ENCODE measurements at places on chromosomes 3 and 15. TPM values are rescaled to one million over a fixed set of nuclear protein-coding genes. Genes with fewer than 3 reads are reported as not detected.

The ZBED2 gene
- 0.50 TPM for total RNA-seq

GRCh38 chr15:52733696-52734255, 54.6 kb upstream of the ATOSA start:
- no peak for DNase-seq

GRCh38 chr3:138359919-138360868, 11.8 kb downstream of the MRAS start:
- no peak for DNase-seq

- no peak for DNase-seq
Measured at GRCh38 chr15:77985931-77986480, 91.5 kb downstream of the TBC1D2B start.

GRCh38 chr3:150179330-150179729, 208.6 kb upstream of the PFN2 start:
- DNase-seq: no peak

The ROBO2 gene
- total RNA-seq: 14.3 TPM

The UBXN7 gene
- 32.4 TPM for total RNA-seq

DNA sequence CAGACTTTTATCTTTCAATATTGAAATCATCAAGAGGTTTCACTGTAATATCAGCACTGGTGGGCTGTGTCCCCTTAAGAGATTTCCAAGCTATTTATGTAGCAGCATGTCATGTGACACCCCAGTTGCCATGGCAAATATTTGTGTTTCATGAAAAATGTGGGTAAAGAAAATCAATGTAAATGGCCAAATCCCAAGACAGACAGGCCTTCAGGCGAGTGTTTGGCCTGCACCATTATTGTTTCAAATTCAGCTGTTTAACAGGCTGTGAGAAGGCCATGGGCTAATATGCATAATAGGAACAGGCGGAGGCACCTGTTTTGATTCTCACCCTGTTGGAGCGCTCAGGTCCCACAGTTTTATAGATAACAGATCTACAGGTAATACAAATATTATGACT, 104.2 kb downstream of the IQCH start:
- DNase-seq: no peak

The CYFIP1 gene
- 92.2 TPM for total RNA-seq

DNA sequence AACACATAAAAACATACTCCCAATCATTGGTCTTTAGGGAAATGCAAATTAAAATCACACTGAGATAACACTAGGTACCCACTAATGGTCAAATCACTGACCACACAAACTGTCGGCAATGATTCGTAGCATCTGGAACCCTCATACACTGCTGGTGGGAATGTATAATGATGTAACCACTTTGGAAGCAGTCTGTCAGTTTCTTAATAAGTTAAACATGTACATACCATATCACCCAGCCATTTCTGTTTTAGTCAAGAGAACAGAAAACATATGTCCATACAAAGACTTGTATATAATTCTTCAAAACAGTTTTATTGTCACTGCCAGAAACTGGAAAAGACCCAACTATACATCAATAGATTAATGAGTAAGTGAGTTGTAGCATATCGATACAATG, 63.3 kb upstream of the LRRC3B start:
- peak; percentile 6 for DNase-seq

The CHRD gene
- total RNA-seq: 15.0 TPM

The GREM1 gene
- total RNA-seq: 4.5 TPM

- DNase-seq: peak; percentile 21
Measured at GRCh38 chr3:66904831-66905493, 93.1 kb upstream of the KBTBD8 start.

DNA sequence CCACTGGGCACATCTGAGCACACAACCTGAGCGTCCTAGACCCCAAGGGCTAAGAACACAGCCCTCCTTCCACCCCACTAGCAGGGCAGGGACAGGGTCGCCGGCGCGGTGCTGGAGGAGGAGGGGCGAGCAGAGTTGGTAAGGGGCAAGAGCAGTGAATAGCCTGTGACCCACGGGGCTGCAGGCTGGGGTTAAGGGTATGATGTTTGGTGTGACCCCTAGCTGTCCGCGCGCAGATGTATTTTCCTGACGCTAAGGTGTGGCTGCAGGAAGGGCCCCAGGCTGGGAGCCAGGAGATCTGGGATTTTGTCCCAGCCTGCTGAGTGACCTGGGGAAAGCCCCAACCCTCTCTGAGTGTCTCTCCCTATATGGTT, 1.3 kb upstream of the C15orf39 start:
- DNase-seq: no peak

- no peak for DNase-seq
Measured at GRCh38 chr3:5757213-5757804, 569.8 kb downstream of the EDEM1 start.

The GP5 gene
- total RNA-seq: 0.27 TPM

DNA sequence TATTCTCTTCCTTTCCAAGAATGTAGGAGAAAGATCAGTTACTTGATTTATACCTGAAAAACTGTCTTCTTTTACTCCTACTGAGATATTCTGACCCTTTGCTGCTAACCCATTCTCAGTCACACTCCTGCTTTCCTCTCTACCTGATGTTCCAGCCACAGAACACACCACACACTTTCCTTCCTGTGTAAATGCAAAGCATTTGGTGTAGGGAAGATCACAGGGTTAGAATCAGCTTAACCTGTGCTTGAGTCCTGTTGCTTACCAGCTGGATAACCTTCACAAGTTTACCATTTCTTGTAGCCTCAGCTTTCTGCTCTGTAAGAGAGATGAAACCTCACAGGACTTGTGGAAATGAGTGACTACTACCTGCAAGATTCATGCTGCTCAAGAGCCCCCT, 489.8 kb upstream of the GOLIM4 start:
- no peak for DNase-seq

- DNase-seq: no peak
Measured at GRCh38 chr15:48336940-48337339, 5.7 kb downstream of the DUT start.

The EAF2 gene
- total RNA-seq: 3.6 TPM

DNA sequence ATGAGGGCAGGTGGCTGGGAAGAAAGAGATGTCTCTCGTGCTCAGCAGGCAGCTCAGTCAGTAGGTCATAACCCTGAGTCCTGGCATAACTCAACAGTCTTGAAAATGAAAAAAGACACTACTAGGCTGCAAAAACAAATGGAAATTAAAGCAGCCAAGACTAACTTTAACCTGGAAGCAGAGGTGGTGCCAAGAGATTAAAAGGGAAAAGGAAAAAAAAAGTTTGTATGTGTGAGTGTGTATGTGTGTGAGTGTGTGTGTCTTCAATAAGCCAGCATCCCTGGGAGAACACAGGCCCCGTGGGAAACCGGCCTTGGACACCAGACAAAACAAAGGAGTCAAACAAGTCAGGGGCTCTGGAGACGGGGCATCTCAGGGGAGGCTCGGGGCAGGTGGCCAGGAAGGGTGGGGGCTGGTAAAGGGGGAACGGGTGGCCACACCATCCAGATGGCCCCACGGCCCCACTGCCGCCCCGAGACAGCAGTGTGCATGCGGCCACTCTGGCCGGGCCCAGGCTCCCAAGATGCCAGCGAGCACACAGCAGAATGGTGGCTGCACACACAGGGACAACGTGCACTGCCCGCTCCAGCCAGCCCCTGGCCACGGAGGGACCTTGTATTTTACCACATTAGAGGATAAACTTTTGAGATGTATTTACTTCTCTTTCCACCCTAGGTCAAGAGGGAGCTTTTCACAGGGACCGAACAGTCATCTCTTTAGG, 23.8 kb downstream of the CYFIP1 start:
- DNase-seq: no peak

- DNase-seq: no peak
Measured at GRCh38 chr3:168628549-168628948, 532.8 kb upstream of the GOLIM4 start.

DNA sequence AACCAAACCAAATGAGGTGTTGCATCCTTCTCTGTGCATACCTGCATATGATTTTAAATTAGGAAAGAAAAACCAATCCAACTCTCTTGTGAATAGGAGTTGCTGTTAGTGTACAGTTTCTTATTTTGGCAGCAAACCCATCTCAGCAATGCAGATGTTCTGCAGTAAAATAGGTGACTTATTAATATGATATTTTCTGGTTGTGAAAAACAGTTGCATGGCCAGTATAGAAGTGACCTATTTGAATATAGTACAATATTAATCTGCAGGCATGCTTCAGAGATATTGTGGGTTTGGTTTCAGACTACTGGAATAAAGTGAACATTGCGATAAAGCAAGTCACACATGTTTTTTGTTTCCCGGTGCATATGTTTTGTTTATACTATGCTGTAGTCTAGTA, 42.2 kb downstream of the AKAP13 start:
- DNase-seq: no peak

The ATP13A4 gene
- 14.2 TPM for total RNA-seq

- no peak for DNase-seq
Measured at GRCh38 chr15:62653122-62653521, 389.4 kb upstream of the TPM1 start.

DNA sequence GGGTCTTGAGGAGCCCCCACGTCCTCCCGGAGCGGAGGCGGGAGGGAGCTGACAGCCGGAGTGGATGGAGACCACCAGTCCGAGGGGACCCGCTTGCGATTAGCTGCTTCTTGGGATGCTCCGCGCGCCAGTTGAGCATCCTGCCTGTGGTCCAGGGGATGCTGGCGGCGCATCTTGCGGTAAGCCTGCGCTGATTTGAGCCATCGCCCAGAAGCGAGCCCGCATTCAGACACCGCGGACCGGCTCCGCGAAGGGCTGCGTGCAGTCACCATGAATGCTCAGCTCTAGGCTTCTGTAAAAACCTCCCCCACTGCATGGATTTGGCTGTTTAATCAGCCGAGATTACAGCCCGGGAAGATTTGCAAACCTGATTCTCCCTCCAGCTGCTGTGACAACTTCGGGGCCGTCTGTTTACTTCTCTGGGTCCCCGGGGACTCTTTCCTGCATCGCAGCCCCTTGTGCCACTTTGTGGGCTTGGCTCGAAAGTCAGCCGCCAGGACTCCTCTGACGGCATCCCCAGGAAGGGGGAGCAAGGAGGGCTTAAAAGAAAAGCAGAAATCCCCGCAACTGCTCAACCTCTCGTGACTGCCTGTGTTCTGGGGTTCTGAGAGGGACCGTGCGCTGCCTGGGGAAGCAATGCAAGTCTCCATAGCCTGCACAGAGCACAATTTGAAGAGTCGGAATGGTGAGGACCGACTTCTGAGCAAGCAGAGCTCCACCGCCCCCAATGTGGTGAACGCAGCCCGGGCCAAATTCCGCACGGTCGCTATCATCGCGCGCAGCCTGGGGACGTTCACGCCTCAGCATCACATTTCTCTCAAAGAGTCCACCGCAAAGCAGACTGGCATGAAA, 171.1 kb downstream of the KCNAB1 start:
- DNase-seq: peak; percentile 28

GRCh38 chr15:45449916-45450867, 71.8 kb upstream of the GATM start:
- peak; percentile 79 for DNase-seq

DNA sequence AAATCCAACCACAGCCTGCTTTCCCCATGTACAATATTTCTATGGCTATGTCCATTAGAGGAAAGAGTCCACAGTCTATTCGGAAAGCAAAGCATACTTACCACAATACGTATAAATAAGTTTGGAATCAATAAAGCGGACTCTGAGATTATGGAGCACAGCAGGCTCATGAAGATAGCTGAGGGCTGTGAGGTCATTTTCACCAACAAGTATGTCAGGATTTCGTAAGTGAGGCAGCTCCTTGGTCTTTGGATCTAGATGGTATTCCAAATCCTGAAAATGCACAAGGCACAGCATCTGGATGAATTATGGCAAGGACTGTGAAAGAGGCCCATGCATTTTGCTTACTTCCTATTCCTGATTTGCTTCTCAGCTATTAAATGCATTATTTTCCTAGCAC, 100.4 kb downstream of the MYO5A start:
- no peak for DNase-seq

The MED12L gene
- total RNA-seq: 2.7 TPM

The AGTR1 gene
- 8.0 TPM for total RNA-seq

DNA sequence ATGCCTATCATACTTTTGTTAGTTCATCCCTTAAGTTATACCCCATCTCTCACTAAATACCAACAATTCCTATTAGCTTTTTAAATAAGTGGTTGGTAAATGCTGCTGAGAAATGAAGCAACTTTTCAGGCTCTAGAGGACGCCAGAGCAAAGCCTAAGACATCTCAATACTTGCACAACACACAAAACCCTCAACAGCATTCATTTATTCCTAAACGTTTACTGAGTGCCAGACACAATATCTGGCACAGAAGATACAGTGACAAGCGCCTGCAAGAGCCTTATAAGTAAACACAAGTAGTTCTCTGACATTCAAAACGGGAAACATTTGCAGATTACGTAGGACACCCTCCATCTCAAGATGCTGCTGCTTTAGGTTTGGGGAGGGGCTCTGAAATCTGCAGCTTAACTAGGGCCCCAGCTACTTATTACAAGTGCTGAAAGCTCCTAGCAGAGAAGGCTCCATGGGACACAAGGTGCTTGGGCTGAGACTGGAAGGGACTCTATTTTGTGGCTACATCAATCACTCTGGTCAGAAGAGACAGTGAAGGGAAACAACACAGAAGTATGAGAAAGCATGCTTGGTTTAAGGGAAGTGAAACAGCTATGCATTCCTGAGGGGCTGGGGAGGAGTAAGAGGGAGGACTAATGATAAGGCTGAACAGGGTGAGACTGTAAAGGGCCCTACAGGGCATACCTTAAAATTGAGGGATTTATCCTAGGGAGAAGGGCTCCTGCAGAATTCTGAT, 311.3 kb downstream of the PLCL2 start:
- no peak for DNase-seq

DNA sequence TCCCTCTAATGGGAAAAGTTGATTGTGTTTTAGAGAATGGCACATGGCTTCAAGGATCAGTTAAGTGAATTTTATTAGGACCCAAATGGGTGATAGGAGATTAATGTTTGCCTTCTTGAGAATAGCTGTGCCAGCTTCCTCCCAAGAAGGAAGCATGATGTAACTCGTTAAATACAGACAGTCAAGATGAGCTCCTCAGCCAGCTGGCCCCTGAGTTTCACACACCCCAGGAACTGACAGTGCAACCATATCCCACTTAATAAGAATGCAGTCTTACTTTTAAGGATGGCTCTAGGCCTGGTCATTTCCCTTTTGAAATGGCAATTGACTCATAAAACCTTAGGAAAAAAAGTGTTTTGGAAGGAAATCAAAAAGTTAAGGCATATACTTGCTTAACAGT, 472.8 kb upstream of the KCNMB2 start:
- DNase-seq: no peak

- DNase-seq: no peak
Measured at GRCh38 chr15:88400591-88401250, 66.5 kb downstream of the MRPL46 start.

- peak; percentile 47 for DNase-seq
Measured at GRCh38 chr3:28286595-28286994, 45.2 kb downstream of the CMC1 start.

The A4GNT gene
- total RNA-seq: 0.67 TPM
